ENCODE measurements at places on chromosomes 2 and 18.

- no peak for DNase-seq
Observed at GRCh38 chr2:44839771-44840502, 101.6 kb upstream of the SIX3 start.

DNA sequence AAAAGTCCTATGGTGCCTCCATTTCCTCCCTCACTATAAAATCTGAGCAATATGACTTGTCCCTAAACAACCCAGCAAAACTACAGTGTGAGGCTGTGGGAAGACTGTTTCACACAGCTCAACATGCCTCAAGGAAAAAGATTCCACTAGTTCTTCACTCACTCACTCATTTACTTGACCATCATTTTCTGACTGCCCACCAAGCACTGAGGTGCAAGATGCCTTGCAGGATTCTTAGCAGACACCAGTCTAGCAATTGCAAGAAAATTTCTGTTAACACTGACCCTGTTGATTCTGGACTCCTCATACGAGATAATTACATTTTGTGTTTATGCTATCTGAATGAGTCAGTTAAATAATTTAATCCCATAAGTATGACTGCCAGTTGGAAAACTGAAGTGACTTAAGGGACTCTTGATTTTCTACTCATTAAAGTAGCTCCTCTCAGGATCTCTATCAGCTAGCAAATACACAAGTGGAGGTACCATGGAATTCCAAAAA is 51.9 kb upstream of the PCBP1 start:
- no peak for DNase-seq

- no peak for DNase-seq
Observed at GRCh38 chr2:8644605-8645175, 37.2 kb upstream of the ID2 start.

GRCh38 chr2:67258831-67259230 is 138.3 kb upstream of the ETAA1 start:
- DNase-seq, result no peak

- DNase-seq, result no peak
Observed at GRCh38 chr18:63575681-63576080, 11.5 kb upstream of the SERPINB13 start.

DNA sequence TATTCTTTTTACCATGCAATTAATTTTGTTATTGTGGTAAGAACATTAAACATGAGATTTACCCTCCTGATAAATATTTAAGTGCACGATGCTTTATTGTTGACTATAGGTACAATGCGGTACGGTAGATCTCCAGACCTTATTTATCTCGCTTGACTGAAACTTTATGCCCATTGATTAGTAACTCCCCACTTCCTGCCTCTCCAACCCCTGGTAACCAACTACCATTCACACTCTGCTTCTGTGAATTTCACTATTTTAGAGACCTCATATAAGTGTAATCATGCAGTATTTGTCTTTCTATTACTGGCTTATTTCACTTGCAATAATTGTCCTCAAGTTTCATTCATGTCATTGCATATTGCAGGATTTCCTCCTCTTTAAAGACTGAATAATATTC is 195.7 kb upstream of the ID2 start:
- DNase-seq, result no peak

Measured in brain pericyte (primary cell).